ENCODE measurements at places on chromosomes 5 and 9.

DNA sequence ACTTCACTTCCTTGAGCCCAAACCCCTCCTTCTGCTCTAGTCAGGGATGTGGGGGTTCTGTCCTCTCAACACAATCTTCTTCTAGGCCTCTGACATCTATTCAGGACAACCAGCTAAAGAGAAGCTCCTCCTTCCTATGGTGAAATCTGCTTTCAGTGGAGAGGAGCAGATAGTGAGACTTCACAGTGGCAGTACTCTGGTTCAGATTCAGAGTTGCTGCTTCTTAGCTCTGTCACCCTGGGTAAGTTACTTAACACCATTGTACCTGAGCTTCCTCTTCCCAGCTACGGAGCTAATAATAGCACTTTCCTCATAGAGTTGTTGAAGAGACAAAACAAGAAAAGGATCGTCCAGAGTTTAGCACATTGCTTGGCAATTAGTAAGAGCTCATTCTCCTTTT is 77.3 kb upstream of the LARP1 start:
- no peak for DNase-seq

DNA sequence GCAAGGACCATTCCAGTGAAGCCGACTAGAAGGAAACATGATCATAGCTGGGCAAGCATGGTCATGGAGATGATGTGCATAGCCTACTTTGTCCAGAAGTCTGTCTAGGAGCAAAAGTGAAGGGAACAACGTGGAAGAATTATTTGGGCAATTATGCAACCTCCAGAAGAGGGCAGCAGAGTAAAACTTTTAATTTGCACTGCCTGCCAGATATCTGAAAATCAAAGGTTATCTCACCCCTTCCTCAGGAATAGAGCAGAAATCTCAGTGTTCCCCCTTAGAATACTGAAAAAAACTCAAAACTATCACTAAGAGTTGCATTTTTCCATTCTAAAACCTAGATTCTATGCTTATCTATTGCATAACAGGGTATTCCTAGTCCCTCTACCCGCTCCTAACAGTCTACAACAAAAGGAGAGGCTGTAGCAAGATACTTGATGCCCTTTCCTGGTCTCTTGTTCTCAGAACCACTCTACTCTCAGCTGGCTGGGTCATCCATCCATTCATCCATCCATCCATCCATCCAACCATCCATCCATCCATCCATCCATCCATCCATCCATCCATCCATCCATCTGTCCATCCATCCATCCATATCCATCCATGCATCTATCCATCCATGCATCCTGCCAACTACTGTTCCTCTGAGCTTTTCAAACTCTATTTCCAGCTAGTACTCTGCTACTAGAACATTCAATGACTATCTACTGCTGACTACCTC is 8.4 kb upstream of the SETD9 start:
- peak; percentile 6 for DNase-seq

- DNase-seq, result no peak
Measured at GRCh38 chr9:4548811-4549725, 58.8 kb downstream of the SLC1A1 start.

DNA sequence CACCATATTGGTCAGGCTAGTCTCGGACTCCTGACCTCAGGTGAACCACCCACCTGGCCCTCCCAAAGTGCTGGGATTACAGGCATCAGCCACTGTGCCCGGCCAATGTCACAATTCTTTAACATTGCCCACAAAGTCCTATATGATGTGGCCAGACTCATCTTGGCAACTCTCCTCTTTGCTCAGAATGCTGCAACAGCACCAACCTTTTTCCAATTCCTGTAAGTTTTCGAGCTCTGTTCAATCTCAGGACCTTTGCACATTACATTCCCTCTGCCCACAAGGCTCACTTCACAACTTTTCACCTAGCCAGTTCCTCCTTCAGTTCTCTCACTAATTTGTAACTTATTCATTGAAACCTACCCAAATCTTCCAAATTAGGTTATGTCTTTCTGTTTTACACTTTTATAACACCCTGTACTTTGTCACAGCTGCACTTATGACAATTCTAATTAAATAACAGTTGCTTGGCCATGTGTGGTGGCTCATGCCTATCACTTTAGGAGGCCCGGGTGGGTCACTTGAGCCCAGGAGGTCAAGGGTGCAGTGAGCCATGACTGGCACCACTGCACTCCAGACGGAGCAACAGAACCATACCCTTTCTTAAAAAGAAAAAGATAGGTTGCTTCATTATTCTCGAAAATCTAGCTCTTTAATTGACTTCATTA is 30.9 kb upstream of the GLDC start:
- DNase-seq, result no peak

- no peak for DNase-seq
Measured at GRCh38 chr9:132228062-132228461, 66.2 kb downstream of the NTNG2 start.

DNA sequence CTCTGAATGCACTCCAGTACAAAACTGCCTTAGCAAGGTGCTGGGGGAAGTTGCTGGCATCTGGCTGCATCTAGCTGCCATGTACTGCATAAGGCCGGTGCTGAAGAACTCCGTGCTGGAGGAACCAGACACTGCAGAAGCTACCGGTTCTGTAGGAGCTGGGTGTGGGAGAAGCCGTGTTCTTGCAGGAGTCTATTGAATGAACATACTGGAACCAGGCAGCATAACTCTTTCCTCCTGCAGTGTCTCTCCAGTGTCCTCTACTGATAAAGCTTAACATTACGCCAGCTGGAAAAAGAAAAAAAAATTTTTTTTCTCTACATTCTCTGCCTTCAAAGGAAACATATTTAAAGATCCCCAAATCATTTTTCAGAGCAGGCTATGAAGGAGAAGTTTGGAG is 38.5 kb downstream of the VPS13A start:
- no peak for DNase-seq

DNA sequence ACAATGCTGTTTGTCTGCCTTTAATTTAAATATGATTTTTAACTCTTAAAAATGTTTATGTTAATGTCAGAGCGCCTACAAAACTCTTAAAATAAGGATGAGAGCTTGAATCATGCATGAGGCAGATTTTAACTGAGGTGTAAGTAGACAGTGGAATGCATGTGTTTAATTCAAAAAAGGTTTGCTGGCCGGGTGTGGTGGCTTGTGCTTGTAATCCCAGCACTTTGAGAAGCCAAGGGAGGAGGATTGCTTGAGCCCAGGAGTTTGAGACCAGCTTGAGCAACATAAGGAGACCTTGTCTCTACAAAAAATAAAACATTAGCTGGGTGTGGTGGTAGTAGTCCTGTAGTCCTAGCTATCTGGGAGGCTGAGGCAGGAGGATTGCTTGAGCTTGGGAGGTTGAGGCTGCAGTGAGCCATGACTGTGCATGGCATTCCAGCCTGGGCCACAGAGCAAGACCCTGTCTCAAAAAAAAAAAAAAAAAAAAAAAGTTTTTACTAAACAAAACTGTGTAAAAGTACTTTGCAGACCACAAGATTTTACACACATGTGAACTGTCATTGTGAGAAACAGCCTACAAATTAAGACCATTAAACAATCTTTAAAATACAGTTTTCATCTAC is 21.1 kb downstream of the NDST1 start:
- no peak for DNase-seq

DNA sequence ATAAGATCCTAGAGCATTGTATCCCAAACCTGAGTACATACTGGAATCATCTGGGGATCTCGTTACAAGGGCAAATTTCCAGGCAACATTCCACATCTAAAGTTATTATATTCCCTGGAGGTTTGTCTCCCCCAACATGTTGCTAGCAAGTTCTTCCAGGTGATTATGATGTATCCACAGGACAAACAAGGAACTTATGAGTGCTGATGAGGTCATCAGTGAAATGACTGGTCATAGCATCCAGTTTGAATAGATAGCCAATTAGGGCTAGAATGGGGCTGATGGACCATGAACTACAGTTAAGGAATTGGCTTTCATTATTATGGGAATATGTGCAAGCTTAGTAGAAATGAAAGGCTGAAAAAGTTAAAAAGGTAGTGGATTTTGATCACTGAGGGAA is 115.2 kb downstream of the CWC27 start:
- DNase-seq, result no peak

GRCh38 chr5:123066016-123066415 is 23.0 kb upstream of the PRDM6 start:
- no peak for DNase-seq

DNA sequence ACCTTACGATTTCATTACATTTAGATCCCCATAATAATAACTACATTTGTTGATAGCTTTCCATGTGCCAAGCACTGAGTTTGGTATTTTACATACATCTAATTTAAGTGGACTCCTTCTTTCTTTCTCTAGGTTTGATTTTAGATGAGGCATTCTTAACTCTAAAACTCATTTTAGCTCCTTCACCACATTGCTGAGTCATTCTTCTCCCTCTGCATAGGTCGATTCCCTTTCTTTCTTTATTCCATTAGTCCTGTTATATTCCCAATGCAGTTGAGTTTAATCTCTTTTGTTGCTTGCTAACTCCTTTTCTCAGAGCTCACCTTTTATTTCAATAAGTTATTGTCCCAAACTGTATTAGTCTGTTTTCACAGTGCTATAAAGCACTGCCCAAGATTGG is 329.8 kb downstream of the TAF11L14 start:
- no peak for DNase-seq

DNA sequence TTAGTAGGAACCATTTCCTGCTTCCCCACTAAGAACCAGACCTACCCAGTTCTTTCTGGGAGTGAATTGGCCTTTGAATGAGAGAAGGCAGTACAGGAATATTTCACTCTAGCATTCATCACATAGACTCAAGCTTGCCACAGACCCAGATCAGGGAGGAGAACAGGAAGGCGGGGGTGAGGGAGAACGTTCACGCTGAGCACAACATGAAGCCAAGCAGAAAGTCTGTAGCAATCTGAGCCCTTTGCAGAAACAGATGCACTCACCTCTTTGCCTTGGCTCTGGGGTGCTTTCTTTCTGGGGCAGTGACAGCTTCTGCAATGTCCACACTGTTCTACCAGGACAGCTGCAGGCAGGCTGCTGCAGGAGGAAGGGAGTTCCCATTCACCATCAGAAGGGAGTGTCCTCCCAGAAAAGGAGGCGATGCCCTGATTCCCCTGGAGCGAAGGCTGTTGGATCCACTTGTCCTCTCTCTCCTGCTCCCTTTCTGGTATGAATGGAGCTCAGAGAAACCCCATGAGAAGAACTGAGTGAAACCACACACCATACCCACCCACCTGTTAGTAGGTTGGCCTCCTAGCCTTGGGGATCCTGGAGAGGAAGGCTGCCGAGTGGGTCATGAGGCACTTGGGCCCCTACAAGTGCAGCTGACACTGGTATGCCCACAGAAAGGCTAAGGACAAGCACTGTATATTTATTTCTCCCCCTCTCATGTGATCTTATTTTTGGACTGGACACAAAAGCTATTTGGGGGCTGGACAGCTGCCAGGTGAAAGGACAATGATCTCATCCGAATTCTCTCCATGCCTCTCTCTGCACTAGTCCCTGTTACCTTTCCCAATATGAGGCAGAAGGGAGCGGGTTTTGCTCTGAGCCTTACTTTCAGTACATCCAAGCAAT is 11.7 kb upstream of the FGF1 start:
- DNase-seq, result no peak

GRCh38 chr9:134913041-134913712 is 4.5 kb downstream of the FCN1 start:
- no peak for DNase-seq

GRCh38 chr9:123784518-123784917 is 145.4 kb downstream of the DENND1A start:
- DNase-seq, result no peak

- DNase-seq, result no peak
Measured at GRCh38 chr5:132371603-132371994, 2.1 kb downstream of the SLC22A5 start.

GRCh38 chr5:133589286-133589685 is 23.1 kb downstream of the FSTL4 start:
- no peak for DNase-seq

GRCh38 chr5:90287036-90287435 is 122.5 kb downstream of the CETN3 start:
- DNase-seq, result no peak

GRCh38 chr5:181241393-181241975 is 2.2 kb downstream of the RACK1 start:
- DNase-seq, result no peak

GRCh38 chr9:125755340-125755739 is 8.2 kb downstream of the PBX3 start:
- no peak for DNase-seq

All from NCI-H187 (cell line).